NCI-H1048 (cell line): ENCODE measurements at places on chromosomes 6 and 20.
A peak's percentile ranks its signal among the peaks of the same experiment; 100 is the strongest.

GRCh38 chr20:1383623-1384404 is 9.0 kb downstream of the FKBP1A start:
- no peak for DNase-seq

DNA sequence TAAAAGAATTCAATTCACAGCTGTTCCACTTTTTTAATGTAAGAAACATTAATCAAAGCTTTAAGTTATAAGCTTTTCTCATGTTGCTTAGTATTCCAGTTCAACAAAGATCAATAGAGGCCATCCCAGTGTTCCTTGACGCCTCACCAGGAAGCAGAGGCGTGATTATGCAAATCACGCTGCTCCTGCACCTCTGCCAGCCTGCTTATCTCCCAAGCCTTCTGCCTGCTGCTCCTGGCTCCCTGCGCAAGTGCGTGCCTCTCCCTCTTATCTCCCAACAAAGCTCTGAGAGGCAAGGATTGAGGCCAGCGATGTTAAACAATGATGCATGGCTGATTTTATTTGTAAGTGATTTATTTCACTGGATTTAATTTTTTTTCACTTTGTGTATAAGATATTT is 42.8 kb downstream of the INSM1 start:
- DNase-seq, result peak; percentile 24

DNA sequence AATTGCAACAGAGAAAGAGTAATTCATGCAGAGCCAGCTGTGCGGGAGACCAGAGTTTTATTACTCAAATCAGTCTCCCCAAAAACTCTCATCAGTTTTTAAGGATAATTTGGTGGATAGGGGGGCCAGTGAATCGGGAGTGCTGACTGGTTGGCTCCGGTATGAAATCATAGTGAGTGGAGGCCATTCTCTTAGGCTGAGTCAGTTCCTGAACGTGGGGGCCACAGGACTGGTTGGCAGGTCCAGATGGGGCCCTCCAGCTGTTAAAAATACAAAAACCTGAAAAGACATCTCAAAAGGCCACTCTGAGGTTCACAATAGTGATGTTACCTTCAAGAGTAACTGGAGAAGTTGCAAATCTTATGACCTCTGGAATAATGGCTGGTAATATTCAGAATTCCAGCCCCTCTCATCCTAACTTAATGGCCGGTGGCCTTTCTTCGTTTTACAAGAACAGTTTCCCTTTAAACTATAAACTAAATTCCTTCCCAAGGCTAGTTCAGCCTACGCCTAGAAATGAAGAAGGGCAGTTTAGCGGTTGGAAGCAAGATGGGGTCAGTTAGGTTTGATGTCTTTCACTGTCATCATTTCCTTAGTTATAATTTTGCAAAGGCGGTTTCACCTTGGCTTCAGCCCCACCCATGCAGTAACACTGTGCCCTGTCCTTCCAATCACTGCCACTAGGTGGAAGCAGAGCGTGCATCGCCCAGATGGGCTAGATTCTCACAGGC is 6.8 kb upstream of the MICA start:
- DNase-seq, result no peak

DNA sequence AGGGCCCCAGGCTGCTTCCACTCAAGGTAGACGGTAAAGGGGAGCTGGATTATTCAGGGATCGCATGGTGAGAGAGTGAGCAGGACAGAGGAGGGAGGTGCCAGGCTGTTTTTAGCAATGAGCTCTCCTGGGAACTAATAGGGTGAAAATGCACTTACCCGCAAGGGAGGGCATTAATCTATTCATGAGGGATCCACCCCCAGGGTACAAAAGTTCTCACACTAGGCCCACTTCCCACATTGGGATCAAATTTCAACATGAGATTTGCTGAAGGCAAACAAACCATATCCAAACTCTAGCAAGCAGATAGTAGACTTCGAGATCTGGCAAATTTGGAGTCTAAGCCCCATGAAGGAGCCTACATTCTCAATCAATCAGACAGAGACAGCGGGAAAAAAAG is 408.6 kb downstream of the RNF144B start:
- DNase-seq, result no peak

DNA sequence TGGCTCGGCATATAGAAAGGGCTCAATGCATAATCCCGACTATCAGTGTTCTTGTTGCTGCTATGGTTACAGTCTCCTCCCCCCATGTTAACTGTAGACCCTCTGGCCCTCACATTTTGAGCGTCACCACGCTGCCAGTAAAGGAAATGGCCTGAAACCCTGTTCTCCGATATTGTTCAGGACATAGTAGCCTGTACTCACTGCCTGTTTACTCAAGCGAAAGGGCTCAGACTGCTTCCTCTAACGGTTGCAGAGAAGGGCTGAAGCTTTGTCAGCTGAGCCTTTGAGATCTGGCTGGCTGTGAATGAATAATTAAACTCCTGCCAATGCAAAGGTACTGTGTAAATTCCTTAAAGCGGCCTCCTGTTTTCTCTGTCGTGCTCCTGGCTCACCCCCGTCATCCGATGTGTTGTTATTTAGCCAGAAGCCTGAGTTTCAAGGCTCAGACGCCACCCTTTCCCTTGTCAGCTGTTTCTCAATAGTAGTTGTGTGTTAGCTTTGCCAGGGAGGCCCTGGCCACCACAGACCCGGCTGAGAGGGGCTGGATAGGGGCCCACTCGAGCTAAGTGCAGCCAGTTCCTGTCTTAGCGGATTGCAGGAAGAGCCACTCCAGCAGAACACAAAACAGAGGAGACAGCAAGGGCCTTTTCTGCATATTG is 31.2 kb upstream of the RALGAPA2 start:
- DNase-seq, result no peak

- no peak for DNase-seq
These were observed 67.1 kb downstream of the TFAP2A start for GRCh38 chr6:10347561-10348327.

GRCh38 chr6:2224847-2225382 is 20.5 kb downstream of the GMDS start:
- no peak for DNase-seq

DNA sequence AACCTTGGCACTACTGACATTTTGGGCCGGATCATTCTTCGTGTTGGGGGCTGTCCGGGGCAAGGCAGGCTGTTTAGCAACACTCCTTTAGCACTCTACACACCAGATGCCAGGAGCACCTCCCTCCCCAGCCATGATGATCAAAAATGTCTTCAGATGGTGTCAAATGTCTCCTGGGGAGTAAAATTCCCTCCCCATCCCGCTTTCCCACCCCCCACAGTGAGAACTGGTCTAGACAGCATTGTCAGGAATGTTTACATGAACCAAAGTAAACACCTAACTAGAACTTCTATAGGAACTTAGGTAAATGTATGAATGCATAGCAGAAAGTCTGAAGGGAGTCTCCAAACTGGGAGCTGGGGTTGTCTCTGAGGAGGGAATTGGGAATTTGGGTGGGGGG is 70.0 kb upstream of the TOP1 start:
- DNase-seq, result no peak

DNA sequence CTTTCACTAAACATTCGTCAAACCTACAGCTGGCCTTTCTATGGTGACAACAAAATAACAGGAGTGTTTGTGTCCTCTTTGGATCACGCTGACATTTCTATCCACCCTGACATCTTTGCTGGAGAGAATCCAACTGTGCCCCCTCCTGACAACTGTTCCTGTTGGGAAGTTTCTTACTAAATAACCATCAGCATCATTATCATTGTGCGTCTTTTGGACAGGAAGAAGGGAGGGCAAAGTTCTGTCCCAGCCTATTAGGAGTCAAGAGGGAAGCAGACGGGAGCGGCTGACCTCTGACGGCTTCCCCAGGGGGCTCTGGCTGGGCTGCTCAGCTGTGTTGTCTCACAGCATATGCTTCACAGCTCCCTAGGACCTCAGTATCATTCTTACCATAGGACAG is 195.9 kb upstream of the SULF2 start:
- no peak for DNase-seq

- DNase-seq, result no peak
These were observed 26.2 kb downstream of the HDAC2 start for GRCh38 chr6:113944701-113945100.

GRCh38 chr20:52244702-52245101 is 53.1 kb upstream of the ZFP64 start:
- no peak for DNase-seq

DNA sequence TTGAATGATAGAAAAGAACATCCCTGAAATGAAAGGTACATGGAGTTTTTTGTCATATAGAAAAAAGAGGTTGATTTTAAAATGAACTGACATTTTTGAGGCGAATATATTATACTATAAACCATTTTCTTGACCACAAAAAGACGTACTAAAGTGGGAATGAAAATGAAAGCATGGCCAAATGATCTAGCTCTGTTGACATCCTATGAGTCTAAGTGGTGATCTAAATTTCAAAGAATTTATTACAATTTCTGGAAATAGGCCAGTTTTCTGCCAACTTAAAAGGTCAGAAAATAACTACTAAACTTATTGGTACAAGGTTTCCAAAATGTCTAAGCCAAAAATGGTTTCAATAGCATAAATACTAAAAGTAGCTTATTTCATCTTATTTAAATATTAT is 536.8 kb downstream of the EYS start:
- no peak for DNase-seq

DNA sequence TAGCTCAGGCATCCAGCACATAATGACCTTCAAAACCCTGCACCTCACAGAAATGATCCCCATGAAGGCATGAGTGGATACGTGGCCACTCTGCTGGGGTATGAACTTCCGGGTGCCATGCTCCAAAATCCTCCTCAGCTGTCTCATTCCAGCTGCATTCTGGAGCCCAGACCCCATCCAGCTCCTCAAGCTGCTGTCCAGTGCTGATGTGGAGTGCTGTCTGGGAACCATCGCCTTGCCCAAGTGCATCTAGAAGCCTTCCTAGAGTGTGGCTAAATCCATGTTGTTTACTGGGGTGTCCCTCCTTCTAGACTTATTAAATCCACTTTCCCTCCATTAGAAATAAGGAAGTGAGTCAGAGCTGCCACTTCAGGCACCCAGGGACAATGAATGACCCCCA is 130.8 kb upstream of the PTPRT start:
- no peak for DNase-seq

- no peak for DNase-seq
These were observed 1065.8 kb upstream of the EYS start for GRCh38 chr6:66772800-66773199.

DNA sequence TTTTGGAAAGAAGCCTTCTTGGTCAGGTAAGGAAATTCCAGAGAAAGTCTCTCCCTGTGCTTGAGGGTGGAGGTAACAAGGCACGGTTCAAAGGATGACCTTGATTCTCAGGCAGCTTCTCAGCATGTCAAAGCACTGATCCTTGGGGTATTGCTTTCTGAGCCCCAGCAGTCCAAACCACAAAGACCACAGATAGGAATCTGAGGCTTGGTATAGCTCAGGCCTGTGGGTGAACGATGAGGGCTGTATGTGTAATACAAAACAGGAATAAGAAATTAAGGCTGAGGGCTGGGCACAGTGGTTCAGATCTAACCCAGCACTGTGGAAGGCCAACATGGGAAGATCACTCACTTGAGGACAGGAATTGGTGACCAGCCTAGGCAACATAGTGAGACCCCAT is 70.2 kb upstream of the SLC22A1 start:
- no peak for DNase-seq

DNA sequence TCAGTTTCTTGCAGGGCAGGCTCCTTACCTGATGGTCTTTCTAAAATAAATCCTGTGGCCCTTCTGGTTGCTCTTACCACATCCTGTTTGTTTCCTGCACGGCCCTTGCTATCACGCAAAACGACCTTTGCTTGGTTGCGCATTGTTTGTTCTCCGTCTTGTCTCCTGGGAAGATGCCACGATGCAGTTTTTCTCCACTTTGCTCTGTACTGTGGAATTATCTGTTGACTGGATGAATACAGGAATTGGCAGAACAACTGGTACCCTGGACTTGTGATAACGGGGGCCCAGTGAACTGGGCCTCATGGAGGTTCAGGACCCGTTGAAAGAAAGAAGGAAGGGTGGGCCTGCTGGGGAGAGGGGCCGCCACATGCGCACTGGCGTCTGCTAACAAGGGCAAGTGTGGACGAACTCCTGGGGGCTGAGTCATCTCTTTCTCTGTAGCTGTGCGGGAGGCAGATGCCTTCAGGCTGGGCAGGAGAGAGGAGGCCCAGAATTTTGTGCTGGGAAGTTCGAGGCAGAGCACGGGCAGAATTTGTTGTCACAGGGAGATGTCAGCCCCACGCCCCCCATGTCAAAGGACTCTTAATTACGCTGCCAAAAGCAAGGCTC is 139.9 kb downstream of the BMP7 start:
- DNase-seq, result no peak

- no peak for DNase-seq
These were observed 7.7 kb downstream of the CLPSL1 start for GRCh38 chr6:35788423-35788982.

DNA sequence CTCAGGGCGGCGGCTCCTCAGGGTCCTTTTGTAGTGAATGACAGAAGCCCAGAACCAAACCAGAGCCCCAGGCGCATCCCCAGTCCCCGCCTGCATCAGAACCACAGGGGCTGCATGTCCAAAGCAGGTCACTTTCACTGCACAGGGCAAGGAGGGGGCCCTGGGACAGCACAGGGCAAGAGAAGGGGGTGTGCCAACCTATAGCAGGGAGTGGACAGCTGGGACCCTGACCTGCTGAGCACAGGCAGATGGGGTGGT is 501.4 kb downstream of the PREX1 start:
- DNase-seq, result no peak

DNA sequence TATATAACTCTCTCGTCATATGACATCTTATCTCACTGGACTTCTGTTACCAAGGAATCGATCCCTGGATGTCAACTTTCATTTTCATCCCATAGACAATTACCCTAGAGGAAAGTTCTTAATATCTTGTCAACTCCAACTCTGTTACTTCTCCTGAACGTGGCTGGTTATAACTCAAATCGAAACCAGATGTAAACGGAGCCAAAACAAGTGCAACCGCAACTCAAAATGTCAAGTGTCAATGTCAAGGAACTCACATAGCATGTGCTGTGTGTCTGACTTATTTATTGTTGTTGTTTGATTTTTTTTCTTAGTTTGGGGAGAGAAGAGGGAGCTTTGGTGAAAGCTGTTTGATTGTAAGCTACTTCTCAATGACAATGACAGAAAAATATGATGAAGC is 108.6 kb downstream of the VIP start:
- DNase-seq, result no peak

GRCh38 chr6:109443425-109443950 is 3.0 kb downstream of the SMPD2 start:
- no peak for DNase-seq

- DNase-seq, result no peak
These were observed 994 bp downstream of the FOXC1 start for GRCh38 chr6:1610497-1611321.

GRCh38 chr6:138430361-138431145 is 26.5 kb downstream of the HEBP2 start:
- no peak for DNase-seq

- DNase-seq, result no peak
These were observed 177.7 kb upstream of the CDYL start for GRCh38 chr6:4598384-4598995.

GRCh38 chr6:52423971-52424381 is 3.8 kb downstream of the EFHC1 start:
- no peak for DNase-seq

DNA sequence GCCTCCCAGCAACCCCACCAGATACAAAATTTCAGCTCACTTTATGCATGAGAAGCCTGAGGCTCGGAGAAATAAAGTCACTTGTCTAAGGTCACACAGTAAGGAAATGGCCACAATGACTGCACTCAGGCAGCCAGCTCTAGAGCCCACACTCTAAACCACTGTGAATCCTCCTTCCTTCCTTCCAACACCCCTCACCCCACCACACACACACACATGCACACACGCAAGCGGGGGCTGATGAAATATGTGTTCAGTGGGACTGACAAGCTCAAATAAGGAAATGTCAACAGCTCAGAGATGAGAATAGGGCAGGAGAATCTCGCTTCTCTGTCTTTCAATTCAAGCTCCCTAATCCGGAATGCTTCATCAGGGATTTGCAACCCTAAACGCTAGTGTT is 6.0 kb upstream of the BPIFA1 start:
- DNase-seq, result no peak
